CD4-positive, alpha-beta T cell treated with Interleukin-4 for 4 hours (primary cell): ENCODE measurements at places on chromosomes 11 and 22.
A peak's percentile ranks its signal among the peaks of the same experiment; 100 is the strongest.

DNA sequence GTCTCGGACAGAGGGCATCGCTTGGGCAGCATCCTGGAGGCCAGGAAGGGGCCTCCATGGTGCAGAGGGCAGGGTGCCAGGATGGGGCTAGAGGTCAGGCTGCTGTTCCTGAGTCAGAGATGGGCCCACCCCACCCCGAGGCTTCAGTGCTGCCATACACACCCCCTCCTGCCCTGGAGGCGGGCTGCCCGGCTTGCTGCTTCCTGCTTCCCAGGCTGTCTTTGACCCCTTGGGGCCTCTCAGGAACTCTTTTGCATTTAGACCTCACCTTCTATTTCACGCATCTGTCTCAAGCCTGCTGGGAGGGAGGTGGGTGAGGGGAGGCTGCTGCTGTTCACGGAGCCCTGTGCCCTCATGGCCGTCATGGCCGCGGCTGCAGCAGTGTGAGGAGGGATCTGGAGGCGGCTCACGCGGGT lies 6.6 kb upstream of the GRAMD4 start:
- DNase-seq: no peak

DNA sequence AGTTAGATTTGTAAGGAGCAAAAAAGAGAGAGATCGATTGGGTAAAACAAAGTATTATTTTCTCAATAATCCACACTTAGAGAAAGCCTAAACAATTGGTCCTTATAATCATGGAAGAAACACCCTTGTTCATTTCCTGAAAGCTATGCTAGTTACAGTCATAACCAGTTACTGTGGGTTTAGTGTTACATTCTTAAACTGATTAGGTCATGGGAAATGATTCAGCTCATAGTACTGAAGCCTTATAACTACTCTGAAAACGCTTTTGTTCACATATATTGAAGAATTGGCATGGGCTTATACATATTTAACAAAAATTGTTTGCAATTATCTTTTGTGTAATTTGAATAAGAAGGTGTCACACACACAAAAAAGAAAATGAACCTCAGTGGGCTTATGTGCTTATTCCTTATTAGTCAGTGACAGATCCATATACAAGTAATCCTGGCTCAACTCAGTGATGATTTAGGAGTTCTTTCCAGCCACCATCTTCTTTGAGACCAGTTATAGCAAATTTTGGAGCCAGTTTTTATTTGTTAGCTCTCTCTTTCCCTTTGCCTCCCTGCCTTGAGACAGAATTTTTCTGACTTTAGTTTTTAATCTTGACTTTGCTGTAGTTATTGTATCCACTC lies 198.5 kb upstream of the CTSC start:
- no peak for DNase-seq

GRCh38 chr22:23127055-23127756 lies 14.6 kb downstream of the RSPH14 start:
- DNase-seq: no peak

DNA sequence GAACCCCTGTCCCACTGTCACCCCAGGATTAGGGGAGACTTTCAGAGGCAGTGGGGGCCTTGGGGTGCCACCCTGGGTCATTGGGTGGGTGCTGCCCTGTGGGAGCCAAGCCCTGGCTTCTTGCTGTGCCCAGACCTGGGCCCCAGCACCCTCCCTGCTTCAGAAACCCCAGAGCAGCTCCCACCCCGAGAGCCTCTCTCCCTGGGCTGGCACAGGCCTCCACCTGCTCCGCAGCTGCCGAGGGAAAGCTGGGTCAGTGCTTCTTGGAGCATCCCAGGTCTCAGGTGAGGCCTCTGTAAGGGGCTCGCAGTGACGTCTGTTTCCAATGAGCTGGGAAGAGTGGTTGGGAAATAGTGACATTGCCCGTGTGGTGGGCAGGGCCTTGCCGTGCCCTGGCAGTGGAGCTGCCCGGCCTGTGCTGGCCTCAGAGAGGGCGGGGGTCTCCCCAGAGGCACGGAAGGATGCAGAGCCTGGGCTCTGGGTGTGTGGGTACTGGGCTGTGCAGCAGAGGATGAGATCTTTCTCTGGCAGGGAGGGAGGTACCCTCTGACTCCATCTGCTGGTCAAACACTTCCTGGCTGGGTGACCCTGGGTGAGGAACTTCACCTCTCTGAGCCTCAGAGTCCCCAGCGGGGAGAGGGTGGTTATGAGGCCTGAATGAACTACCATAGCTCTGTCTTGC lies 23.0 kb downstream of the C22orf23 start:
- no peak for DNase-seq

GRCh38 chr11:116631201-116631600 lies 141.6 kb downstream of the BUD13 start:
- DNase-seq: no peak

GRCh38 chr22:41912338-41913039 lies 2.4 kb downstream of the SHISA8 start:
- no peak for DNase-seq

GRCh38 chr22:32685512-32685911 lies 116.0 kb upstream of the TIMP3 start:
- no peak for DNase-seq

GRCh38 chr11:15119826-15120225 lies 5.1 kb downstream of the INSC start:
- no peak for DNase-seq

GRCh38 chr22:49718396-49718795 lies 109.3 kb downstream of the BRD1 start:
- DNase-seq: no peak

GRCh38 chr11:68978626-68978930 lies 2.2 kb downstream of the MRGPRD start:
- no peak for DNase-seq

- no peak for DNase-seq
Measured at GRCh38 chr11:61671527-61671926, 8.7 kb upstream of the DAGLA start.

DNA sequence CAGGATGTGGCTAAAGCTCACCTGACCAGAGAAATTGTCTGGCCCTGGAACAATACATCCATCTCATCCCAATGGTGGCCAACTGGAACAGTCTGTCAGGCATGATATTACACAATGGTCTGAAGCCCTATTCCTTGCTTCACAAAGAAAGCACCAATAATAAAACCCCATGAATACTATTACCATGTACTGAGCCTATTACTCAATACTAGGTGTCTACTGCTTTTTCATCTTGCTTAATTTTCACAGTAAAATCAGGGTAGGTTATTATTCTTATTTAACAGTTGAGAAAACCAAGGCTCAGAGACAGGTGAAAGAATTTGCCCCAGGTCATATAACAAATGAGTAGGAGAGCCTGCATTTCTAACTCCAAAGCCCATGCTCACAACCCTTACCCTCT lies 68.9 kb upstream of the CAPRIN1 start:
- no peak for DNase-seq

- no peak for DNase-seq
Measured at GRCh38 chr22:46986788-46987187, 224.3 kb downstream of the TBC1D22A start.

DNA sequence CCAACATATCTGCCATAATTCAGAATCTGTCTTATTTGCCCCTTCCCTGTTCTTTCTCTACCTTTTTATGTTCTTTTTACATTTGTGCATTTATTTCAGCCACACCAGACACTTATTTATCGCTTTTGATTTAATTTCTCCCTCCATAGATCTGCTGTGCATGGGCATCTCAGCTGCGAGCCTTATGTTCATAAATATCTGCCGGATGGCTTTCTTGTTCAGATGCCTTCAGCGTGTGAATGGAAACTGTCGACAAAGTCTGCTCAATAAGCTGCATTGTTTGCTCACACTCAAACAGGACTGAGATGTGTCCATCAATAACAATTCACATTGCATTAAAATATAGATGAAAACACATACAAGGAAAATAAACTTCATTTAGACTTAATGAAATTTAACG lies 374.6 kb upstream of the FAT3 start:
- DNase-seq: no peak

DNA sequence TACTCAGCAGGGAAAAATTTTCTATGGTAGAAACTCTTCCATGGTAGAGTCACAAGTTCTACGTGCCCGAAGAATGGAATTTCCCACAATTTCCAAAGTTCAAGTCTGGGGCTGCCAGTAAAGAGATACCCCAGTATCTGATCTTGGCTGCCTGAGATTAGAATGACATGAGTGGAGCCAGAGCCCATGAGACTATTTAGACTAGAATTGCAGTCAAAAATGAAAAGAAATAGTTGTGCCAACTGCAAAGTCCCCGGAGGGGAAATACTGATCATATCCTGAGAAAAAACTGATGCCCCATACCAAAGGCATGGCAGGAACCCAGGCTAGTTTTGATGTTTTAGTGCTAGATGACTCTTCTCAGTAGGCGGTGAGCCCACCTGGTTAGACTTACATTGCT lies 11.2 kb downstream of the MAJIN start:
- no peak for DNase-seq

- DNase-seq: no peak
Measured at GRCh38 chr11:10894666-10895065, 36.8 kb upstream of the ZBED5 start.

GRCh38 chr11:17572791-17573460 lies 25.9 kb downstream of the OTOG start:
- no peak for DNase-seq

- peak; percentile 18 for DNase-seq
Measured at GRCh38 chr11:123303924-123304323, 108.9 kb upstream of the CLMP start.

- no peak for DNase-seq
Measured at GRCh38 chr11:7495882-7496551, 10.7 kb downstream of the OLFML1 start.

DNA sequence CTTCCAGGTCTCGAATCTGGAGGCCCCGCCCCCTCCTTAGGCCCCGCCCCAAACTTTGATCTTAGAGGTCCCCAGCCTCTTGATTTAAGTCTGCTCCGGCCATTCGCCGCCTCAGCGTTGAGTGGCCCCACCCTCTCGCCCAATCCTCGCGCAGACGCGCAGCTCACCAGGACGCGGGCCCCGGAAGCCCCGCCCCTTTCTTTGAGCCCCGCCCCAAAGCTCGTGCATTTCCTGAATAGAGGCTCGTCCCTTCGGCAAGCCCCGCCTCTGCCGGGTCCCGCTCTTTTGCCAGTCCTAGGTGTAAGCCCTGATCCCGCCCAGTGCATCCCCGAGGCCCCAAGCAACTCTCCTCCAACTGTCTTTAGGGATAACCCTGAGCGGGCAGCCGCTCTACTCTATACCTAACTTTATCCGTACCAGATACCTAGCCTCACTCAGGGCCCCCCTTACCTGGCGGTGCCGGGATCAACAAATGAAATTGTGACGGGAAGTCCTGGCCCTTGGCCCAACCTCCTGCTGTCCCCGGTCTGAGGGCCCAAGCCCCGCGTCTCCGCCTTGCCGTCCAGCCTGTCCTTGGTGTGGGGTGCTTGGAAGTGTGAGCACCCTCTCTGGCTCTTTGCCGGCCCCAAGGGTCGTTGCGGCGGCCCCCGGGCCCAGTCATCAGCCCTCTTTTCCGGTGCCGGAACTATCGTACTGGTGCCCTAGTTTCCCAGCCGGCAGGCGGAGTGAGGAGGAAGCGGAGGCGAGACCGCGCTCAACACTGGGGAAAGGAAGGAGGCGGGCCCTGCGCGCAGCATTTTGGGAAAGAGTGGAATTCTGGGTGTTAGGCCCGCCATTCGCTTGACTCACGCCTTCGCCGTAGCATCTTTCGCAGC lies at the start of gene SNRPD3:
TSS of gene SNRPD3 (plus strand) at position 835 of the 875 bp plus-strand sequence. CDS start 1,676 bp downstream, outside the sequence.
- peak; percentile 99 for DNase-seq

- peak; percentile 89 for DNase-seq
Measured at GRCh38 chr11:128725630-128726319, 31.9 kb downstream of the FLI1 start.

- no peak for DNase-seq
Measured at GRCh38 chr11:95230810-95231126, 234 bp downstream of the SESN3 start.

- DNase-seq: no peak
Measured at GRCh38 chr22:48654492-48654891, 1173.2 kb downstream of the BRD1 start.

- no peak for DNase-seq
Measured at GRCh38 chr11:121300972-121301699, 8.6 kb downstream of the SC5D start.

- DNase-seq: no peak
Measured at GRCh38 chr11:43835104-43835503, 45.5 kb upstream of the ALKBH3 start.

GRCh38 chr11:66491315-66491935 lies 11.2 kb downstream of the DPP3 start:
- no peak for DNase-seq

DNA sequence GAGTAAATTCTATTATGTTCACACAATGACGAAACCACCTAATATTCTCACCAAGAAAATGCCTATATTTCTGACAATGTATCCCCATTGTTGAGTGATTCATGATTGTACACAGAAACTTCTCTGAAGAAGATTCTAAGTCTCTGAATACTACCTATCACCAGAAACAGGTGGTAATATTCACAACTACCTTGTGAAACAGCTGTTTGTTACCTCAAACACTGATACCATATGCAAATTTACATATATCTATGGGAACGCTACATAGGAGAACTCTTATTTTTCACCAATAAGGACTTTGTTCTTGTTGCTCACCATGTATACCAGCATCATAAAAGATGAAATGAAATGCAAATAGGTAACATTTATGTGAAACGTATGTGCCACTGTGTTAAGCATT lies 59.3 kb downstream of the PDGFD start:
- DNase-seq: no peak

- DNase-seq: no peak
Measured at GRCh38 chr11:127859941-127860354, 727.4 kb downstream of the ETS1 start.

- no peak for DNase-seq
Measured at GRCh38 chr22:30371981-30372380, 15.2 kb downstream of the CCDC157 start.

DNA sequence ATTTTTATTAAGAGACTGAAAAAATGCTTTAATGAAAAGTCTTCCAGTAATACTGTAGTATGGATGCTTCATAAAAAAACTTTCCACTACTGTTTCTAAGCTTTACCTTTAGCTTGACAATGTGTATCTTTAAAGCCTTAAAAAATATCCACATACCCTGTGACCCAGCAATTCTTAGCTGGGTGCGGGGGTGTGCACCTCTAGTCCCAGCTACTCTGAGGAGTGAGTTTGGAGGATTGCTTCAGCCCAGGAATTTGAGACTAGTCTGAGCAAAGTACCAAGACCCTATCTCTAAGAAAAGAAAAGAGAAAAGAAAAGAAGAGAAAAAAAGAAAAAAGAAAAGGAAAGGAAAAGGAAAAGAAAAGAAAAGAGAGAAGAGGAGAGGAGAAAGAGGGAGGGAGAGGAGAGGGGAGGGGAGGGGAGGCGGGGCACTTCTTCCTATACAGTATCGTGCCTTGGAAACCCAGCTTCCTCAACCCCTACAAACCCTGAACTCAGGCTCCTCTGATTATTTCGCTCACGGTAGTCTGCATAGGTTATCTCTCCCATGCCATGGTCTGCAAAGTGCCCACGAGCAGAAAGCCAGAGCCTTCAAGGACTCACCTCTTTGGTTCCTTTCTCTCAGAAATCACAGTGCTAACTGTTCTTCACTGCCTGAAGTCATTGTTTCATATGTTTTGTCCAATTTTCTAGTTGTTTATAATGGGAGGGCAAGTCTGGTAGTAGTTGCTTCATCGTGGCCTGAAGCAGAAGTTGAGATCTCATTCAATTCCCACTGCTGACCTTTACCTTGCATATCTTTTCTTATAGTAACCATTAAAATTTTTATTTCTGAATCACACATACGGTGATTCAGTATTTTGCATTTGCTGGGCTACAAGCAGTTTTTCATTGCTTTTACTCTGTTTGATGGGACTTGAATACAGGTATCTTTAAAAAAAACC lies 82.2 kb downstream of the FAM83F start:
- no peak for DNase-seq

- DNase-seq: peak; percentile 84
Measured at GRCh38 chr22:36853407-36854099, 7.3 kb upstream of the NCF4 start.
